ENCODE measurements at places on chromosomes 5 and 9. TPM values are rescaled to one million over a fixed set of nuclear protein-coding genes. Genes with fewer than 3 reads are reported as not detected.

DNA sequence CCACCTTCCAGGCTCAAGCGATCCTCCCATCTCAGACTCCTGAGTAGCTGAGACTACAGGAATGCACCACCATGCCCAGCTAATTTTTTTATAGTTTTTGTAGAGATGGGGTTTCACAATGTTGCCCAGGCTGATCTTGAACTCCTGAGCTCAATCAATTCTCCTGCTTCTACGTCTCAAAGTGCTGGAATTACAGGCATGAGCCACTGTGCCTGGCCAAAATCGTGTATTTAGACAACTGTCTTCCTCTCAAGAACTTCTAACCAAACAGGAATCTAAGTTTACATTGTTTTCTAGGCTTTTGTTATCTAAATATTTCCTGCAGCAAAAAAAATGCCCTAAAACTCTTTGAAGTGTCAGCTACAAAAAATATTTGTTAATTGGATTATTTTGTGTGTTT lies 78.8 kb downstream of the NLN start:
- H3K36me3 ChIP-seq, result peaks cover 74% of the 10 kb centered on the region
- no peaks in the 10 kb centered on the region for H3K27me3 ChIP-seq
- H3K4me3 ChIP-seq, result no peak overlapping the region
- H3K27ac ChIP-seq, result no peak overlapping the region
- DNase-seq, result no peak

SPATA6L gene
- 0.35 TPM for total RNA-seq

DNA sequence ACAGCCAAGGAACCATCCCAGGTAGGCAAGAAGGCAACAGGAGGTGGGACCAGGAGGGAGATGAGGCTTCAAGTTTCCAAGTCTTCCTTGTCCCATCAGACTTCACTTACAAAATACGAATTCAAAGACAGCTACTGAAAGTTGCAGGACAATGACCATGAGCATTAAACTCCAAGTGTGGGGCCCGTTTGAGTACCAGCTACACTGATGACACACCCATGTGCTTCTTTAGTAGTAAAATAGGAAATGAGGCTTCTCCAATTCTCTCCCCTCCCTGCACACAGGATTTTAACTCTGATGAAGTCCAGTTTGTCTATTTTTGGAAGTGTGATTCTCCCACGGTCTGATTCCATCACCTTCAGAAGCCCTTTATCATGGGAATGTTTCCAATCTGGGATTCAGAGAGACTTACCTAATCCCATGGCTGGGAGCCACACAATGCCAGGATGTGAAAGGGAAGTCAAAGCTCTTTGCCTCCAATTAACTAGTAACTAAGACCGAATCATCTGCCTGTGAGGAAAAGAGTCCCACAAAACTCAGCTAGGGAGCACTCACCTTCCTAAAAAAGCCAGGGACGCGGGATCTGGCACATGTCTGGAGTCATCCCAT lies 222.8 kb upstream of the MSX2 start:
- H3K27me3 ChIP-seq, result peaks cover 4% of the 10 kb centered on the region
- H3K36me3 ChIP-seq, result no peaks in the 10 kb centered on the region
- H3K27ac ChIP-seq, result no peak overlapping the region
- H3K4me1 ChIP-seq, result no peaks in the 10 kb centered on the region
- no peak overlapping the region for H3K4me3 ChIP-seq

- H3K36me3 ChIP-seq, result no peaks in the 10 kb centered on the region
- no peak overlapping the region for H3K4me3 ChIP-seq
- H3K27ac ChIP-seq, result no peak overlapping the region
- peaks cover 9% of the 10 kb centered on the region for H3K4me1 ChIP-seq
Observed at GRCh38 chr5:176611435-176611834, 1.5 kb upstream of the GPRIN1 start.

BAAT gene
- total RNA-seq, result 0.06 TPM

GRCh38 chr5:149037817-149038216 lies 25.0 kb downstream of the SH3TC2 start:
- peaks cover 11% of the 10 kb centered on the region for H3K27me3 ChIP-seq
- peaks cover 18% of the 10 kb centered on the region for H3K4me1 ChIP-seq
- no peaks in the 10 kb centered on the region for H3K36me3 ChIP-seq
- H3K4me3 ChIP-seq, result no peak overlapping the region

GRCh38 chr5:33736510-33736909 lies 155.3 kb downstream of the ADAMTS12 start:
- H3K27me3 ChIP-seq, result no peaks in the 10 kb centered on the region
- DNase-seq, result no peak
- no peak overlapping the region for H3K27ac ChIP-seq
- no peaks in the 10 kb centered on the region for H3K36me3 ChIP-seq
- no peaks in the 10 kb centered on the region for H3K4me1 ChIP-seq

DNA sequence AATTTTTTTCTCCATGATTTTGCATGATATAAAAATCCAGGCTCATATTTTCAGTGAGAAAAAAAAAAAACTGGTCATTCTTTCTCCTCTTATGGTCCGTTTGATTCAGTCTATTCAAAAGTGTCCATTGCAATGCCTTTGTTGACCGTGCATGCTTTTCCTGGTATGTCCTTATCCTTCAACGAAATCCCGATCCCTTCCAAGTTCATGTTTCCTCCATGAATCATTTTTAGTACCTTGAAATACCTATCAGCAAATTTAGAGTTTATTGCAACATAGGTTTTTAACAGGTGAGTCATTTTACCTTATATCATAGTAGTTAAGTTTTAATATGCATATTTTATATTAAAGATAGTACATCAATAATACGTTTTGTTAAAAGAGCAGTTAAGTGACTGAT lies 773.8 kb upstream of the CHD1 start:
- DNase-seq, result no peak
- H3K27ac ChIP-seq, result no peak overlapping the region
- H3K27me3 ChIP-seq, result no peaks in the 10 kb centered on the region
- H3K4me3 ChIP-seq, result no peak overlapping the region
- H3K4me1 ChIP-seq, result no peaks in the 10 kb centered on the region

DNA sequence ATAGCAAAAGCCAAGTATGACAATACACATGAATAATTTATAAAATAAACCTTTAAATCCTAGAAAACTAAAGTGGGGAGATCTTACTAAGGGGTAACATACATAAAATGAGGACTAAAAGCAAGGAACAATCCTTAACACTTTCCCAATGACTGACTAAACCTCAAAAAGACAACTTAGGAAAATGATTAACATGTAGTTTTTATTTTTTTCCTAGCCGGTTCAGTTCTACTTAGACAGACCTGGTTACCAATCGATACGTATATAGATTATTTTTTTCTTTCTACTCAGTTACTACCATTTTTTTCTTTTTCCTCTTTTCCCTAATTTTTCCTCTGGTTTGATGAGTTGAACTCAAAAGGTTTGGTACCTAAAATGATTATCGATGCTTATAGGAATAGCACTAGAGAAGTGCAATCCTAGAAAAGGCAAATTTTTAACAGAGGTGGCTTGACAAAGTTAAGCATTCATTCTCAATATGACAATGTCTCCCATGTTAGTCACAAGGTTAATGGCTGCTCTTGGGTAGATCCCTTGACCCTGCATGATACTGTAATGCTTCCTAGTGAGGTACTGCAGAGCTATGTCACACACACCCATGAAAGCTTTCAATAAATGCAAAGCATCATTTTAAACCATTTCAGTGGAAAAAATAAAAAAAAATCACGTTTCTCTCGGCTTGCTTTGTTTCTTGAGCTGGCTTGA lies 41.5 kb downstream of the FBXO4 start:
- no peak overlapping the region for H3K4me3 ChIP-seq
- no peak for DNase-seq
- H3K27ac ChIP-seq, result no peak overlapping the region
- no peaks in the 10 kb centered on the region for H3K4me1 ChIP-seq
- peaks cover 5% of the 10 kb centered on the region for H3K27me3 ChIP-seq
- peaks cover 6% of the 10 kb centered on the region for H3K36me3 ChIP-seq
